ENCODE measurements at places on chromosomes 6 and 20.
A peak's percentile ranks its signal among the peaks of the same experiment; 100 is the strongest.

GRCh38 chr6:53358440-53359094 is 9.8 kb upstream of the ELOVL5 start:
- no peak for DNase-seq

DNA sequence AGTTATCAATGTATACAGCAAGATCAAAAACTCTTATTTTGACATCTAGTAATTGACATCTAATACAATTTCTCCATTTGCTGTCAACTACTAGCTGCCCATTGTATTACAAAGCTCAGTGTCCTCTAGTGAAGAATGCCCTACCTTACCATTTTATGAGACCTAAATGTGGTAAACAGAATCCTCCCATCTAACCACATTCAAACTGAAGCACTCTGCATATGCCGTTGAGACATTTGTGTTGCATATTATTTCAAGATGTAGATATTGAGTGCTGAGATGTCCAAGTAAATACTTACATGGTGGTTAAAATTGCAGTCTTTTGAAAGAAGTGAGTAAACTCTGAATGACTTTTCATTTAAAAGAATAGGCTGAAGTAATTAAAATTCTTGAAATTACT is 597 bp upstream of the GLYATL3 start:
- DNase-seq: no peak

DNA sequence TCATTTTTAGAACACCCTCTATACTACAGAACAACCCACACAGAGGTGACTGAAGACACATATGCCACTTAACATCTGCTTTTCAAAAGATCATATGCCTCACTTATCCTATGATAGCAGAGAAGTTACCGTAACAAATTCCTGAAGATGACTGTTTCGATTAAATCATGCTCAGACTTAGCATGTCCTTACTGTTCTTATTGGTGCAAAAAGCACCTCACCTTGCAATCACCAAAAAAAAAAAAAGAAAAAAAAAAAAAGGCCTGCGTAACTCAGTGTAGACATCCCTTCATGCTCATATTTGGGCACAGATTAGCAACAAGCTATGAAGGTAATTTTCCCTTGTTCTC is 17.7 kb upstream of the DST start:
- no peak for DNase-seq

DNA sequence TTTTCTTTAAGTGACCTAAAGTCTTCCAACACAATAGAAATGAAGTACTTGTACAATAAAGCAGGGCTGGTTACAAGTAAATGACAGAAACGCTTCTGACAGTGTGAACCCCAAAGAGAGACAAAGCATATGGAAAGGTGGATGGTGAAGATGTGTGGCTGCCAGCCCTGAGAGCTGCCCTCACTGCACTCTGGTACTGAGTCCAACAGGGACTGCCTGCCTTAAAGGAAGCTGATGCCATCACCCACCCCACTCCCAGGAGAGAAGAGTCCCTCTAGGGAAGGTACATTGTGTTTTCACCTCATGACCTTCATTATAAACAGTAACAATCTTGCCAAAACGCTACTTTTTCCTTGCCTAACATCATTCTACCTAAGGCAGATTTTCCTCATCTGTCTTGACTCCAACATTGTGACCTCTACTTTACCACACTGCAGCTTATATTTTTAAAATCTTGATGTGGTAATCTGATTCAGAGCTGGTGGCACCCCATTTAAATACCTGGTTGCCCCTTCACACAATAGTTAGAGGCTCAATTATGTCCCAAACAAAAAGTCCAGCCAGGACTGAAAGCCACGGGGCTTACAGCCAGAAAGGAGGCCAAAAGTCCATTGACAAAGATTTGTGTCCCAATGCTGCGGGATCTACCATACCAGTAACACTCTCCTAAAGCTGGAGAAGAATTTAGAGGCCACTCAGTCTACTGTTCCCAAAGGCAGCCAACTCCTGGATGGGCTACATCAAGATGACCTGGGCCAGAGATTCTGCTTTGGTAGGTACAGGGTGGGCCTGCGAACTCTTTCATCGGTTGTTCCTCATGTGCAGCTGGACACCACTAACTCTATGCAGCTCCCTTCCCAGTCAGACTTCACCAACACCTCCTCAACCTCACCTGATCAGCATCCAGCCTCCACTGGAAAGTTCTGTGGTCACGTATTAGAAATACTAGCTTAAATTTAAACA is 4.4 kb downstream of the APMAP start:
- DNase-seq: peak; percentile 31

- no peak for DNase-seq
Measured at GRCh38 chr6:96156425-96156824, 140.7 kb downstream of the FUT9 start.

DNA sequence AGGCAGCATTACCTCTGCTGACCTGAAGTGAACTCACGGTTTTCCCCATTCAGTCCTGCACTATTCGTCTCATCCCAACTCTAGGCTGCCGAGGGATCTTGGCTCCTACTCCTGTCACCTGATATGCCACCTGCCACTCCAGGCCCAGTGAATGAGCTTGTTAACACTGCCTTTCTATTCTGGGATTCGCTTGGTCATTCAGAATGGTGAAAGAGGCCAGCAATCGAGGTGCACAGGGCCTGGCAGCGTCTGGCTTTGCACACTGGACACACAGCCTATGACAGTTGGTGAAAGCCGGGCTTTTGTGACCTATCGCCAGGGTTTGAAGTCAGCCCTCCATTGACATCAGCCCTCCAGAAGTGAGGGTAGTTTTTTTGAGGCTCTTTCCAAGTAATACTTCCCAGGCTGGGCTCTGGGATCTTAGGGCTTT is 59.3 kb upstream of the MYL9 start:
- DNase-seq: no peak

GRCh38 chr6:101453221-101453620 is 59.7 kb downstream of the GRIK2 start:
- DNase-seq: no peak

DNA sequence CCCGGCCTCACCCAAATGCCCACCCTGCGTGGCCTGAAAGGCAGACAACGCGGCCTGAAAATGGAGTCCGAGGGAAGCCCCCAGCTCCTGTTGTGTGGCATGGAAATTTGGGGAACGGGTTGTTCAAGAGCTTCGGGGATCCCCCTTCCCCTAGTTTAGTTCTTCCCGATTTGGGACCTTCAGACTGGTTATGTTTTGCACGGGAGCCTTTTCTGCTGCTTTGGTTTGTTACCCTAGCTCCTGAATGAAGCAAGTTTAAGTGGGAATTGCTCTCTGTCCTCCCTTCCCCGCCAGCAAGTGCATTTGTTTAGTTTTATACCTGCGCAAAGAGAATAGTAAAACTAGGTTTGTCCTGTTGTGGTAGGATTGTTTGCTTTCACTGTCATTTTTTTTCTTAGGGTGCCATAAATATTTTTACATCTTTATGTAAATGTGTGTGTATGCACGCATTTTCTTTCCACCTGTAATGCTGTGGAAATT is 604 bp downstream of the SH3BGRL2 start:
- DNase-seq: no peak

DNA sequence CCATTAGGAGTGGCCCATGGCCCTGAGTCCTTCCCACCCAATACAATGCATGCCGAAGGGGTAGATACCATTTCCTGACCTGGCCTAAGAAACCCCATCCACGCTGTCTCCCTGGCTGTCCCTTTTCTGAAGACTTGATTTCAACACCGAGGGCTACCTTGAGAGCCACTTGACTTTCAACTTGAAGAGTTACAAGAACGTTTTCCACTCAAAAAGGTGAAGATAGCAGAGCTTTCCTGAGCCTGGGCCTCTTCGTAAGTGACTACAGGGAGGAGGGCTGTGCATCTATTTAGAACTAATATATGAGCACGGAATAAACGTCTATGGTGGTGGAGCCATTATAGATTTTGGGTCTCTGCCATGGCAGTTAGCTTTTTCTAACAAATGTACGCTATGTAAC is 14.4 kb upstream of the PPP1R14C start:
- no peak for DNase-seq

GRCh38 chr6:5083813-5084359 is 1.3 kb upstream of the PPP1R3G start:
- DNase-seq: no peak

- no peak for DNase-seq
Measured at GRCh38 chr6:75171986-75172385, 33.9 kb downstream of the COL12A1 start.

- DNase-seq: no peak
Measured at GRCh38 chr6:170317076-170317475, 10.5 kb downstream of the FAM120B start.

- no peak for DNase-seq
Measured at GRCh38 chr20:59253779-59254319, 46.6 kb upstream of the EDN3 start.

DNA sequence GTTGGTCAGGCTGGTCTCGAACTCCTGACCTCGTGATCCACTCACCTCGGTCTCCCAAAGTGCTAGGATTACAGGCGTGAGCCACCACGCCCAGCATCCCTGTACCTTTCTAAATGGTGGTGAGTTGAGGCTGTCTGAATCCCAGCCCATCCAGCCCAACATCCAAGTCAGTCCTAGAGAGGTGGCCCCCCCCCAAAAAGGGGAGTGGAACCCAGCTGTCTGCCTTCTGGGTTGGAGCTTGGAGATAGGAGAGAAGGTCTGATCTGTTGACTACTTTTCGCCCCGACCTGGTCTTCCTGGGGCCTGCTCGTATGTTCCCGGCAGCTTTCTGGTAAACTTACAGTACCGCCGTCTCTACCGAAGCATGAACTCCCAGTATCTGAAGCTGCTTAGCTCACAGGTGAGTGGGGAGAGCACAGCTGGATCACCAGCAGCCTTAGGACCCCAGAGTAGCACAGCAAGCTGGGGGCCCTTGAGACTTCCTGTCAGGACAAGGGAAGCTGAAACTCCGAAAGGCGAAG is 5.6 kb downstream of the CTSA start:
- DNase-seq: no peak

DNA sequence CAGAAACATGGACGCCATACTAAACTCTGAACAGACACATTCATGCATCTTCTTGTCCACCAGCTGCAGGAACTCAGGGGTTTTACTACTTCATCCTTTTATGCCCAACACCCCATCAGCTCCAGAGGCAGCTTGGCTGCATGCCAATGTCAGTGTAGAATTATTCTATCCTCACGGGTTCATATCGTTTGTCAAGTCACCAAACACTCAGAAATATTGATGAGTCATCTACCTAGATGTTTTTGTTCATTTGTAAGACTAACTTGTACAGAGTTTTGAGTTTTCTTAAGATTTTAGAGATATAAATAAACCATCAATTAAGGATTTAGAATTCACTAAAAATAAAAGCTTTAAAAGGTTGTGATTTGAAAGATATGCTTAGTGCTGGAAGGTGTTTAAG is 590.7 kb upstream of the FLRT3 start:
- no peak for DNase-seq

- no peak for DNase-seq
Measured at GRCh38 chr6:136103763-136104311, 146.3 kb downstream of the MTFR2 start.

DNA sequence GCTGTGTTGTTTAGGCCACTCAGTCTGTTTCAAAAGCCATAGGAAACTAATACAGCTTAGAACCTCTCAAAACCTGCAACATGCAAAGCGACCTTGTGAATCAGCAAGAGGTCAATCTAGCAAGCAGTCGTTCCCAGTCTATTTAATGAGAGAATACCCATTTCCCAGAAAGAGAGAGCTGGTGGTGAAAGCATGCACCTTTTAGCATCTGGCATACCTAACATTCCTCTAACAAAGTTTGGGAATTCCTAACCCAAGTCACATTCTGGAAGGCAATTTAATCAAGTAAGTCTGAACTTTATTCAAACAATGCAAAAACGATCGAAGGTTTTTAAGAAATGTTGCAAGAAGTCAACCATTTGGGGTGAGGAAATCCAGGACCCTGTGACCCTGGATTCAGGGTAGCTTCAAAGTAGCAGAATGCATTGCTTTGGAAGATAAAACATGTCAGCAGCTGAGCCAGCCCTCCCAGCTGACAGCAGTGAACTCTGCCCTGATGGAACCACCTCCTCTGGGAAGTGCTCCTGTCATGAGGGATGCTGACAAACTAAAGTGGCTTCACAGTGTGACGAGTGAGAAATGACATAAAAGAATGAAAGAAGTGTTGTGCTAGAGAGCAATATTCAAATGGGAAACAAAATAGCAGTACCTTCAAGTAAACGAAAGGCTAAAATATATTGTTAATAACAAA is 104.8 kb downstream of the GMDS start:
- no peak for DNase-seq

- no peak for DNase-seq
Measured at GRCh38 chr6:119385994-119386393, 36.4 kb upstream of the MAN1A1 start.

DNA sequence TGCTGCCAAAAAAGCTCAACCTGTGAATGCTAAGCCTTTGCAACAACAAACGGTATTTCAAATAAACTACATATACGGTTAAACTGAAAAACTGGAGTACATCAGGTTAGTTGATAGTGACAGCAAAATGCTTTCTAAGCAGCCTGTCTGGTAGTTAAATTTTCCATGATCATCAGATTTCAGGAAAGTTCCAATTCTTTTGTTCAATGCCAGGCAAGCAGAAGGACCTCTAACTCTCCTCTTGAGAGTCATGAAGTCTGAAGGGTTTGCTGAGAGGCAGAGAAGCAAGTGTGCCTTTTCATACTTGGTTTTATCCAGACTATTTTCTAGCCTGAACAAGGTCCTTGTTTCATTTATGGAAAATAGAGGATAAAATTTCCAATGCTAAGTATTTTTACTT is 4.5 kb downstream of the FLRT3 start:
- no peak for DNase-seq

Data from SJSA1 (cell line).